ENCODE measurements at places on chromosomes 1 and 21. TPM values are rescaled to one million over a fixed set of nuclear protein-coding genes. Genes with fewer than 3 reads are reported as not detected.

Gene C4BPB
- polyA plus RNA-seq, result 1.6 TPM

Gene LENEP
- polyA plus RNA-seq, result not detected

Gene RIPPLY3
- polyA plus RNA-seq, result 0.25 TPM

Gene KRTAP13-1
- not detected for polyA plus RNA-seq

Gene SPRR2E
- 1.4 TPM for polyA plus RNA-seq

Gene BGLAP
- not detected for polyA plus RNA-seq

Gene PGBD5
- 16.0 TPM for polyA plus RNA-seq

Gene HTR1D
- 0.70 TPM for polyA plus RNA-seq

Gene LCE2C
- not detected for polyA plus RNA-seq

Gene SUSD4
- polyA plus RNA-seq, result 13.9 TPM

Gene HCRTR1
- polyA plus RNA-seq, result not detected

Gene RPE65
- 0.42 TPM for polyA plus RNA-seq

Gene LRRIQ3
- 36.2 TPM for polyA plus RNA-seq

Gene HUNK
- polyA plus RNA-seq, result 2.1 TPM

Gene MUTYH
- 15.1 TPM for polyA plus RNA-seq

Gene PLPPR4
- 6.0 TPM for polyA plus RNA-seq

Gene IRF6
- 8.2 TPM for polyA plus RNA-seq

Gene ST6GALNAC3
- polyA plus RNA-seq, result 0.46 TPM

Gene CFAP45
- polyA plus RNA-seq, result 59.6 TPM

Gene HOOK1
- polyA plus RNA-seq, result 65.8 TPM

Gene ANKRD35
- polyA plus RNA-seq, result 3.3 TPM

Gene SERINC2
- 9.5 TPM for polyA plus RNA-seq

Gene MFAP2
- polyA plus RNA-seq, result 22.0 TPM

Gene ANGPTL1
- polyA plus RNA-seq, result 18.4 TPM

Gene KRTAP21-2
- 2.5 TPM for polyA plus RNA-seq

Gene OR2T33
- polyA plus RNA-seq, result not detected

Gene LIN28A
- 3.6 TPM for polyA plus RNA-seq

Gene LORICRIN
- not detected for polyA plus RNA-seq

Gene RPTN
- not detected for polyA plus RNA-seq

Gene SGIP1
- 11.7 TPM for polyA plus RNA-seq

Gene KRTAP6-3
- not detected for polyA plus RNA-seq

Gene OR2T11
- not detected for polyA plus RNA-seq

Gene TMPRSS15
- 0.40 TPM for polyA plus RNA-seq

Gene BLACAT1
- 5.9 TPM for polyA plus RNA-seq

Gene CCDC27
- polyA plus RNA-seq, result 28.4 TPM

Gene FAM229A
- 71.5 TPM for polyA plus RNA-seq

Gene TSACC
- polyA plus RNA-seq, result 1,814 TPM

Gene WNT4
- 3.2 TPM for polyA plus RNA-seq

Gene CCDC17
- 4.4 TPM for polyA plus RNA-seq

Gene HMGCS2
- 93.7 TPM for polyA plus RNA-seq

Gene SLC9C2
- polyA plus RNA-seq, result 17.1 TPM

Gene ACTA1
- polyA plus RNA-seq, result 136 TPM

Gene EFNA3
- polyA plus RNA-seq, result 9.9 TPM

Gene RAB13
- polyA plus RNA-seq, result 82.8 TPM

Gene MEF2D
- polyA plus RNA-seq, result 34.4 TPM

Gene GJA8
- polyA plus RNA-seq, result 13.4 TPM

Gene C1orf141
- 10.1 TPM for polyA plus RNA-seq

Gene RXRG
- polyA plus RNA-seq, result 4.0 TPM
